ENCODE measurements at places on chromosomes 7 and 10.

DNA sequence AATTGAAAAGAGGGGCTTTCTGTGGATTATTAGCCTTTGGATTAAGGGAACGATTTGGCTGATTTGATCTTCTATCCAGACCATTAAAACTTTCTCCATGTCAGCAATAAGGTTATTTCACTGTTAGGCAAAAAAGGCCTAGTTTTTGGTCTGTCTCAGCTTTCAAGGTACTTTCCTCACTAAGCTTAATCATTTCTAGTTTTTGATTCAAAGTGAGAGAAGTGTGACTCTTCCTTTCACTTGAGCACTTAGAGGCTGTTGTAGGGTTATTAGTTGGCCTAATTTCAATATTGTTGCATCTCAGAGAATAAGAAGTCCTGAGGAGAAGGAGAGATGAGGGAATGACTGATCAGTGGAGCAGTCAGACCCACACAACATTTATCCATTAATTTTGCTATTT, 596.0 kb upstream of the TPK1 start:
- no peak for DNase-seq

DNA sequence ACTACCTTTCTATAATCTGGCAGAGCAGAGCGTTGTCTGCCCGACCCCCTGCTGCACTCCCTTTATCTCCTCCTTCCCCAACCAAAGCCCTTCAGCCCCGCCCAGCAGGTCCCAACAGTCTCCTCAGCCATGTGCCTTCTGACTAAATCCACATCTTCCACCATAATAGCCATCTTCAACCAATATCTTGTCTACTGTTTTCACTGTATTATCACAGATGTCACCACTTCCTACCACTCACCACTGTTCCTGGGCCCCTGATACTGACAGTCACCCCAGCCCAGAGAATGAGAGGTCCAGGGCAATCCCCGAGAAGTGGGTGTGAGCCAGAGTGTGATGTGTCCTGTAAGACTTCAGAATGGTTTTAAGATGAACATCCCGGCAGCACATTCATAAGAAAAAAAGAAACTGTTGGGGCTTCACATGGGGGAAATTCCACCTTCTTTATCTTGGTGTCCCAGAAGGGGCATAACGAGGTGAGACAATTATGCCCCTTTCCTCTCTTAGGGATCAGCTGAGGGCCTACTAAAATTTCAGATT, 25.3 kb downstream of the CCDC6 start:
- no peak for DNase-seq

DNA sequence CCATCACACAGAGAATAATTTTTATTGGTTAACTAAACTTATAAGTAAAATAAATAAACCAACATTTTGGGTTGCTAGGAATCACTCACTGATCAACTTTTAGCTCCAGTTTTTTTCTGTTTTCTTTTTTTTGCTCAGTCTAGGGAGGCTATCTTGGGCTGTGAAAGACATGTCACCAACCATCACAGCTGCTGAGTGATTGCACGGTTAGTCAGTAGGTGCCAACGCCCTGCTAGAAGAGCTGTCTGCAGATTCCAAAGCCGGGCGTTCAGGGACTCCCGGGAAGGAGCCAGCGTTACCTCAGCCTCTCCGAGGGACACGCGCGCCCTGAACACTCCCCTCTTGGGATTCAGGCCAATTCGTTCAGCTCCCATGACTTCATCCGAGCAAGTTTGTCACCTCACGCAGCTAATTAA, 604 bp upstream of the STAM start:
- no peak for DNase-seq

DNA sequence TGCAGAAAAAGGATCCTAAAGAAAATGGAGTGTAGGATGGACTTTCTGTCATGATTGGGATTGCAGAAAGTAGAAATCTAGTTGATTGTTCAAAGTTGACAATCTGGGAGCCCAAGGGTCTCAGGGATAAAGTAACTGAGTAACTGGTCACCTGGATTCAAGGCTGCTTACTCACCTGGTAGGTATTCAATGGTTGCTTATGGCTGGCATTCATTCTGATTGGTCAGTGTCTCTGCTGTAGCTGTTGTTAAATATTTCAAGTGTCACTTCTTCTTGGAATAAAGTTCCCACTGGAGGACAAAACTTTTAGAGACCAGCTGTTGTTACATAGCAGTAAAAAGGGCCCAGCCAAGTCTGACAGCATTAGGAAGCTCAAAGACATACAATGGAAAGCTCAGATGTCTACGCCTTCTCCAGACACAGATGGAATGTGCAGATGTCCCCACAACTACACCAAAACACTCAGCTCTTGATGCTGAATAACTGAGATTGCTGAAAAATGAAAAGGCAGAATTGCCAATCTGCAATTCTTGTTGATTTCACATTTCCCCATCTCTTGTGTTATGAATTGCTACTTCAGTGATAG, 106.9 kb downstream of the ZNF467 start:
- no peak for DNase-seq

DNA sequence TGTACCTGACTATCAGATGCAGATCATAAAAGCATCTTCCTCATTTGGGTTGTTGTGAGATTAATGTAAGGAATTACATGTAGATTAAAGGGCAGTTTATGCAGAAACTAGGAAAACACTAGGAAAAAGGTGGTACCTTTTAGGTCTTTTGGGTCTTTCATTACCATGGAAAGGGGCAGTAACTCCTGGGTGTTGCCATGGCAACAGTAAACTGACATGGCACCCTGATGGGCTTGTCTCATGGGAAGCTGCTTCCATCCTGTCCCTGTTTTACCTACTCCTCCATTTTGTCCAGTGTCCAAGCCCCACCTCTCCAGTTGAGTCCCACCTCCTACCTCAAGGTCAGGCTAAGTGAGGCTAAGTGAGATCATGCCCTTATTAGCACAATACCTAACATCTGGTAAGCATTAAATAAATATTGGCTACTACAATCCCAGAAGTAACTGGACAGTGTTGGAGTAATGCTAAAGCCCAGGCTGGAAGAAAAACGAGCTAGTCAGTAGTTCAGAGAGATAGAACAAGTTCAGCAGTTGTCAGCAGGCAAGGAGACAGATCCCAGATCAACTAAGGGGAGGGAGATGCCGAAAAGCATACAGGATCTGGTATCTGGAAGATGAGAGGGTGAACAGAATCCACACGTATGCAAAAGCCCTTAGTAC, 240.0 kb upstream of the AUTS2 start:
- DNase-seq = no peak

- no peak for DNase-seq
Measured at GRCh38 chr10:48363617-48364355, 57.3 kb downstream of the MAPK8 start.

- DNase-seq = no peak
Measured at GRCh38 chr7:140010194-140010895, 52.4 kb downstream of the PARP12 start.

DNA sequence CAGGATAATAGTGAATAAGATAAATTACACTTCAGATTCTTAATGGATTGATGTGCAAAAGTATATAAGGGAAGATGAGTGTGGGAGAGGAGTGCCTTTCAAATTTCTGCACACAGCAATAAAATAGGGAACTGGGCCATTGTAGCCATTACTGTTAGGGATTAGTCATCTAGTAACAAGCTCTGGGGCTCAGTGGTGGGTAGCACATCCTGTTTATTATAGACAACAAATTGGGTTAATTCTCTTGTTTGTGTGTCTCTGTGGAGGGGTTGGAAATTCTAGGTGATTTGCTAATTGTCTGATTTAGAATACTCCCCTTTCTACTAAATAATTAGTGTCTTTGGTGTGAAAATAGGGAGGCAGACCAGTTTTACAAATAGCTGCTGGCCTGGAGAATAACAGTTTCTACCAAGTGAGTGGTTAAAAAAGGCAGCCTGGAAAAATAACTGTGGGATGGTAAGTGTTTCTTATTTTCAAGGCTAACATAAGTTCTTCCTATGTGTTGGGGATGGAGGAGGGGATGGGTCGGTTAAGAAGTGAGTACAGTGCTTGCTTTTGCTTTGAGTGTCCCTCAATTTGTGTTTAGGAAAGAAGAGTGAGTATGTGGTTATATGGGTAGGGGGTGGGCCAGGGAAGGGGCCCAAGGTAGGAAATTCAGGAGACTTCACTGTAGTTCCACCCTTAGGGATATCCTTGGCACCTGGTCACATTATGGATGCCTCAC, 43.3 kb upstream of the TMEM248 start:
- DNase-seq = no peak

DNA sequence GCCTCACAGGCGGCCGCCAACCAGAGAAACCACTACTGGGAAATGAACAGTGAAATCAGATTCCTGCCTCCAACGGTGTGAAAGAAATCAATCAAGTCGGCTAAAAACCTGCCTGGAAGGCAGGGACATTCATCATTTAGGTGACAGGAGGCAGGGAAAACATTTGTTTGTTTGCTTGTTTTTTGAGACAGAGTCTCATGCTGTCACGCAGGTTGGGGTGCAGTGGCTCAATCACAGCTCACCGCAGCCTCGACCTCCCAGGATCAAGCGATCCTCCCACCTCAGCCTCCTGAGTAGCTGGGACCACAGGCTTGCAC, 30.5 kb downstream of the AP5Z1 start:
- DNase-seq = no peak

- DNase-seq = no peak
Measured at GRCh38 chr10:117249493-117250093, 8.7 kb downstream of the SLC18A2 start.

- peak; percentile 2 for DNase-seq
Measured at GRCh38 chr7:65477326-65477725, 103.7 kb downstream of the ZNF92 start.

- DNase-seq = no peak
Measured at GRCh38 chr10:3685384-3685783, 99.6 kb downstream of the KLF6 start.

- no peak for DNase-seq
Measured at GRCh38 chr7:17405786-17406185, 107.3 kb downstream of the AHR start.

GRCh38 chr7:13801669-13802068, 187.8 kb downstream of the ETV1 start:
- DNase-seq = no peak

- DNase-seq = peak; percentile 83
Measured at GRCh38 chr7:151232091-151232916, at the start of gene CHPF2. TSS of gene CHPF2 (plus strand) at chr7:151232483. CDS start at chr7:151234012, 1,529 bp downstream.

DNA sequence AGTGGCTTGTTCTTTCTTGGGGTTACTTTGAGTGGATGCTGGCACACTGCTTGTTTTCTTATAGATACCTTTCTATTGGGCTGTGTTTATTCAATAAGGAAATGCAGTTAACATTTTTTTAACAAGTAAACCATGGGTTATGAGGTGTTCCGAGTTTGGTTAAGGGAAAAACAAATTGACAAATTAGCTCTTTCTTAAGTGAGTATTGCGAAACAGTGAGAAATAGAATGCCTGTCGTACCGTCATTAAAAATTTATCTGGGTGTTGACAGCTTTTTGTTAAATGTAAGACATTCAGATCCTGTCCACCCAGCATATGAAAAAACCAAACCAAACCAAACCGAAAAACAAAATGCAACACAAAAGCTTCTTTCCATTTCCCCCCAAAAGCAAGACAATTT, 6.2 kb downstream of the CUX1 start:
- DNase-seq = no peak

DNA sequence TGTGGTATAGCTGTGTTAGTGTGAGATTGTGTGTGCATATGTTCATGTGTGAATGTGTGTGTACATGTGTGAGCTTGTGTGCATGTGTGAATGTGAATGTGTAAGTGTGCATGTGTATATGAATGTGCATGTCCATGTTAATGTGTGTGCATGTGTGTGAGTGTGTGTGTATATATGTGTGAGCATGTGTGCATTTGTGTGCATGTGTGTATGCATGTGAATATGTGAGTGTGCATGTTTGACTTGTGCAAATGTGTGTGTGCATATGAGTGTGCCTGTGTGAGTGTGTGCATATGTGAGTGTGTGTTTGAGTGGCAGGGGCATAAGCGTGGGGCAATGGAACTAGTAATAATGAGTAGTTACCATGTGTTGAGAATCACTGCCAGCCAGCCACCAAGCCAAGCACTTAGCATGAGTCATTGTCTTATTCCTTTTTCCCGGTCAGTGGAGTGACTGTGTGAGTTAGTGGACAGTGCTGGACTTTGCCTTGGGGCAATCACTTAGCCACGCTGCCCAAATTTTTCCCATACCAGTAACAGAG, 46.3 kb upstream of the SHH start:
- no peak for DNase-seq

GRCh38 chr7:150339409-150339809, 2.0 kb downstream of the RARRES2 start:
- DNase-seq = no peak

- DNase-seq = no peak
Measured at GRCh38 chr10:4807761-4808507, 18.1 kb upstream of the AKR1E2 start.

DNA sequence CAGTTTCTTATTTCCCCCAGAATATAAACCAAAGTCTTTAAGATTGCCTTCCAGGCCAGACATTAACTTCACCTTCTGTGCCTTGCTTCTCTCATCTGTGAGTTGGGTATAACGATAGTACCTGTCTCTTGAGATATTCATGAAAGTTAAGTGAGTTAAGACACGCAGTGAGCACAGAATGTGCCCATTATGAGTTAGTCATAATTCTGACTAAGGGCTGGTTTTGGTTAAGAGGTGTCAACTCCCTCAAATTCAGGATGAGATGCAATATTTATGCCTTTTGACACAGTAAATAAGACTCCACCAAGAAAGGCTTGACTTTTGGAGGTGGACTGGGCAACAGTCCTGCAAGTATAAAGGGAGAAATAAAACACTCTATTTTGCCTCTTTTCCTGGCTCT, 528.7 kb upstream of the IGFBP3 start:
- no peak for DNase-seq

- no peak for DNase-seq
Measured at GRCh38 chr7:90723233-90723632, 127.1 kb downstream of the CDK14 start.

DNA sequence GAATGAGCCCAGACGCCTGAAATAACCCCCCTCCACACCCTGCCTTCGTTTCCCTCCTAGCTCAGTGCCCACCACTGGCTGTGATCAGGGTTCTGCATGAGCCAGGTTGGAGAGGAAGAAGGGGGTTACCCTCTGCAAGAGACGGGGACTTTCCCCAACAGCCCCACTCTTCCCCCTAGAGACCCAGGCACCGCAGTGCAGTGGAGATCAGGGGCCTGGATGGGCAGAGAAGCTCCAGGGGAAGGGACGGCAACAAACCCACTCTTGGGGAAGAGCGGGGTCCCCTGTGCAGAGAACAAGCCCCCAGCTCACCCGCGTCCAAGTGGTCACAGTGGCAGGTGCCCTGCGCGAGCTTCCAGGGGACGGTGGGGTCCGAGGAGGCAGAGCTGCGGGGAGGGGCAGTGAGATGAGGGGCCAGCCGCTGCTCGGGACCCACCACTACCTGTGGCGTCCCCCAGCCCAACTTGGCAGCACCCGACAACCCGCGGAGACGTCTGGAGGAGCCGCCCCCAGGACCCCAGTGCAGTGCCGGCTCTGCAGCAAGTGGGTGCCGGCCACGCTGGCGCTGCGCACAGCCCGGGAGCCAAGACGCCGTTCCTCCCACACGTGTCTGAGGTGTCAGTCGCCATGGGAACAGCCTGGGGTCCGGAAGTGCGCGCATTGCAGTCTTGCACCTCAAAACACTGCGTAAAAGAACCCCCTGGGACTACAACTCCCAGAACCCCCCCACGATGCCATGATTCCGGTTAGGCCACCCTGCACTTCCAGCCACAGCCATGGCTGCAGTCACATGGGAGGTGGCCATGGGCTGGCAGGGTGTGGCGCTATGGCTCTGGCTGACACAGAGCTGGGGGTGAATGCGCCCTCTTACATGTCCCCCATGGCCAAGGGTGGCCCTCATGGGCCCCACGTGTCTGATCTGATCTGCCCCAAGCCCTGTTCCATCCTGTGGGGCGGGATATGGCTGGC, 45.8 kb upstream of the WIPI2 start:
- DNase-seq = no peak

GRCh38 chr7:35015346-35015859, 21.9 kb downstream of the DPY19L1 start:
- no peak for DNase-seq

GRCh38 chr7:66036788-66037187, 38.8 kb upstream of the ASL start:
- DNase-seq = no peak

All from NCI-H2107 (cell line).